ENCODE measurements at places on chromosomes 16 and 17. TPM values are rescaled to one million over a fixed set of nuclear protein-coding genes. Genes with fewer than 3 reads are reported as not detected.

Gene INO80E
- total RNA-seq = 33.6 TPM

Gene PLEKHG4
- total RNA-seq = 8.6 TPM

Gene CPNE7
- total RNA-seq = 11.6 TPM

Gene KDM6B
- total RNA-seq = 2.9 TPM

Gene OR2C1
- not detected for total RNA-seq

Gene ACAP1
- total RNA-seq = not detected

Gene JUP
- total RNA-seq = 28.9 TPM

Gene TEPSIN
- total RNA-seq = 19.2 TPM

Gene ITGA2B
- 0.35 TPM for total RNA-seq

Gene SOX8
- total RNA-seq = 1.1 TPM

Gene DBNDD1
- total RNA-seq = under 0.01 TPM

Measured in pericardium fibroblast (primary cell).